GM12892 (cell line): ENCODE measurements at places on chromosomes 1 and 21.

DNA sequence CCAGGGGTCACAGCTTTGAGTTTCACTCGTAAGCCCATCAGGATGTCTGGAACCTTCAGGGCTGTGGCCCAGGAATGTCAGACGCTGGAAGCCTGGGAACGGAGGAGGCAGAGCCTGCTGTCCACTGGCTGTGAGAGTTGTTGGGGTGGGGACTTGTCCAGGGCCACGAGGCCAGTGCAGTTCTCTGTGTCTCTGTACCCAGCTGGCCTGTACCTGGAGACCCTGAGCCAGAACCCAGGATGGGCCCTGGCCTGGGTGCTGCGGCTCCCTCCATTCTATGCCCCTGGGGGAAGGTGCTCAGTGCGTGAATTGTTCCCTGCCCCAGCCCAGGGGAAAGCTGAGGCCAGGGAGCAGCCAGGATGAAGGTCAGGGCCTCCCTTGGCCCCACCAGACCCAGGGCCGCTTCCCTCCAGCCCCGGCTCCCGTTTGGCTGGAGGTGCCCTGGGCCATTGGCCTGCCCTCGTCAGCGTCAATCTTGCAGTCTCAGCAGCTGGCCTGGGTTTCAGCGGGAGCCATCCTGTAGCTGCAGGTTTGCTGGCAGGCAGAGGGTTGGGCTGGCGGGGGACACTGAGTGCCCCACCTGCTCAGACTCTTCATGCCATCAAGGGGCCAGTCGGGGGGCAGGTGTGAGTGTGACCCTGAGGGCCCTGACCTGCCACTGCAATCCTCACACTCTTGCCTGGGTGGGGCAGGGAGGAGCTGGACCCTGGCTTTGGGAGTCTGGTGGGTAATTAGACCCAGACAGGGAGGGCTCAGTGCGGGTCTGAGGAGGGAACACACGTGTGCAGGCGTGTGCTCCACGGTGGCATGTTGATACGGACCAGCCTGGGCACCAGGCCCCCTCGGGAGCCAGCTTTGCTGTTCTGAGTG lies 724 bp upstream of the CALML6 start:
- DNase-seq = no peak

- no peak for DNase-seq
These were observed 28.3 kb downstream of the TTC13 start for GRCh38 chr1:230950404-230950803.

- DNase-seq = no peak
These were observed 52.4 kb upstream of the LRP8 start for GRCh38 chr1:53380296-53380695.

DNA sequence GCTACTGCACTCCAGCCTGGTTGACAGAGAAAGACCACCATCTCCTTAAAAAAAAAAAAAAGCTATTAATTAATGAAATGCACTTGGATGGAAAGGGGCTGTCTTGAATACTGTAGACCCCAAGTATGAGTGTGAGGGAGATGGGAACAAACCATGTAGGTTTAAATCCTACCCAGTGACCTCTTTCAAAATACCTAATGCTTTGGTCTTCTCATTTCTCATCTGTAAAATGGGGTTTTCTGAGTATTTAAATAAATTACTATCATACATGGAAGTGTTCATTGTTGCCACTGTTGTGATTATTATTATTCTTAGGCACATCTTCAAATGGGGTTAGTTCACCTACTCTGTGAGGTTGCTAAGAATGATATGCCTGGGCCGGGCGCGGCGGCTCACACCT lies 17.1 kb upstream of the FUCA1 start:
- no peak for DNase-seq

GRCh38 chr1:204819495-204819894 lies 51.2 kb upstream of the NFASC start:
- no peak for DNase-seq

DNA sequence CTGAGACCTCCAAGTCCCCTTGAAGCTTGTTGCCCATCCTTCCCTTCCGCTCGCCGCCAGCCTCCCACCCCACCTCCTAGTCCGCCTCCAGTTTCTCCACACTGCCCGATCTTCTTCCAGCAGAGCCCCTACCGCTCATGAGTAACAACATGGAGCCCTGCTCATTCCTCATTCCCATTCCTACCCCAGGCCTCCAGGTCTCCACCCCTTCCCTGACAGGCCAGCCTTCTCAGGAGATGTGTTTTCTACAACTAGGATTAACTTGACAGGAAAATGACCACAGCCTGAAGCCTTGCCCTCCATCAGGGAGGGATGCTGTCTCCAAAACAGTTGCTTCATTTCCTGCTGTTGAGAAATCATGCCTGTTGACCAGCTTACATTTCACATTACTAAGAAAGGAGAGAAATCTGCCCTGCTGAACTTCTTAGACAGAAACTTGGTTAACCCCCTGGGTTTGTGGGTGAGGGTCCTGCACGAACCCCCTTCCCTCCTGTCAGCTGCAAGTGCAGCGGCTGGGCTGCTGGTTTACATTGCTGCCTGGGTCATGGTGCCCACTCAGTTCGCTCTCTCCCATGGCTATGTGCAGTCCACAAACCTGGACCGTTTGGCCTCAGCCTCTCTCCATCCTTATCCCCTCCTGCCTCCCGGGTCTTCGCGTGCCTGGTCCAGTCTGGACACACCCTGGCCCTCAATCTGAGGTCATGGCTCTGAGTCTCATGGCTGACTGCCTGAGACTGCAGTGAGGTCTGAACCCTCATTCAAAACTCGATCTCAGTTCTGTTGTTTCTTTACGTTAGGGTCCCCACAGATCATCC lies 16.1 kb upstream of the CHI3L1 start:
- DNase-seq = no peak

DNA sequence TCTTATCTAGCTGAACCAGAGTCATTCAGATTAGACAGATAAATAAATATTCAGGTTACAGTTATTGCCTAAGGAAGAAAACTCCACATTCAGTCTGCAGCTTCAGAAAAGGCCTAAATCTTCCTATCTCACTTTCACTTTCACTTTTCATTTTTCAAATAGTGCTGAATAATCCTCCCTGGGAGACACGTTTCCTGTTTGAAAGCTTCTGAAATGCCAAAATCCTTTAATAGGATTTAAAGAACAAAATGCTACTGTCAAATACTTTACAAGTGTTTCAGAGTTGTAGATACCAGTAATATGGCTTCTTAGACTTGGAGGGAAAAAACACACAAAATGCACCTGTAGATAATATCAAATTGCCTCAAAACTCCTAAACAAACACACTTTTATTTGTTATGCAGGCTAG lies 3.9 kb downstream of the PSMB2 start:
- peak; percentile 15 for DNase-seq

- no peak for DNase-seq
These were observed 36.9 kb upstream of the TARBP1 start for GRCh38 chr1:234515821-234516241.

- DNase-seq = peak; percentile 13
These were observed 20.8 kb upstream of the GBP1 start for GRCh38 chr1:89085781-89086180.

- peak; percentile 44 for DNase-seq
These were observed 39.1 kb upstream of the NFIA start for GRCh38 chr1:61043010-61043820.

GRCh38 chr1:58156831-58157230 lies 389.7 kb downstream of the OMA1 start:
- no peak for DNase-seq

GRCh38 chr1:63662841-63663240 lies 69.6 kb downstream of the PGM1 start:
- DNase-seq = no peak

GRCh38 chr1:111484391-111485026 lies 10.7 kb downstream of the C1orf162 start:
- no peak for DNase-seq

GRCh38 chr1:209250861-209251636 lies 332.5 kb upstream of the CAMK1G start:
- no peak for DNase-seq

DNA sequence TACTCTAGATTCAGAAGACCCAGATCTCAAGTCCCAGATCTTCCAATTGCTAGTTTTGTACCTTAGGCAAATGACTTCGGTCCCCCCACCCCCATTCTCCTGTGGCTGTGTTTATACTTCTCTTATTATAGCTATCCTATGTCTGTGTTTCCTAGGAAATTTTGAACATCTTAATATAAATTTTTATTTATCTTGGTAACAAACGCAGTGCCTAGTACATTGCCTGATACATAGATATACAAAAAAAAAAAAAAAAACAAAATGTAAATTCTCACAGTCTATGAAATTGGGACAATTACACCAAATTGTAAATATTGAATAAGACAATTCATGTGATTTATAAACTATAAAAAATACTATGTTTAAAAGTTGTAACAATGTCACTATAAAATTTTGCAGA lies 84.1 kb upstream of the SLC44A3 start:
- DNase-seq = no peak

GRCh38 chr1:155537193-155537592 lies 25.4 kb downstream of the ASH1L start:
- DNase-seq = no peak

- no peak for DNase-seq
These were observed 50.4 kb upstream of the CXADR start for GRCh38 chr21:17462276-17462981.

DNA sequence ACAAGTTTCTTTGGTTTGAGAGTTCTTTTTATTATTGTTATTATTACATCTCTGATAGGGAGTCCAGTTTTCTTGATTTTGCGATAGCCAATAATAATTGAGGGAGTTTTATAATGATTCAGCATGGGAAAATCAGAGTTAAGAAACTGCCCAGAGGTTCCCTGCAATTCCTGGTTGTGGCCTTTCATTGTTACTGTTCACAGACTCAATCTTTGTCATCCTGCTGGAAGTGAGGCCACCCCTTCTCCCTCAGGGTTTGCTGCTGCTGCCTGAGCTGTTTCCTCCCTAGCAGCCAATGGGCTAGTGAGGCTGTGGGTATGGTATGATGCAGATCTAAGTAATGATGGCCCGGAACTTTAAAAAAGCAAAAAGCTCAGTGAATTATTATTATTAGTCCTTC lies 50.2 kb upstream of the TACSTD2 start:
- no peak for DNase-seq
